ENCODE measurements at places on chromosomes 4 and X. TPM values are rescaled to one million over a fixed set of nuclear protein-coding genes. Genes with fewer than 3 reads are reported as not detected.
A peak's percentile ranks its signal among the peaks of the same experiment; 100 is the strongest.

Gene NPY2R
- 1.2 TPM for total RNA-seq

Gene CYTL1
- 0.90 TPM for total RNA-seq

Gene UGT2B17
- total RNA-seq: 561 TPM

Gene SASH3
- total RNA-seq: 4.5 TPM

Gene LIN54
- total RNA-seq: 17.9 TPM

Gene HSFX1
- total RNA-seq: 2.0 TPM

Gene APOOL
- total RNA-seq: 22.3 TPM

Gene OTC
- 10.2 TPM for total RNA-seq

Gene RNF150
- 0.86 TPM for total RNA-seq

Gene MTNR1A
- total RNA-seq: 3.9 TPM

- no peak overlapping the region for H3K27ac ChIP-seq
- H3K27me3 ChIP-seq: no peaks in the 10 kb centered on the region
- no peak overlapping the region for H3K4me3 ChIP-seq
These were observed 124.8 kb upstream of the SORBS2 start for GRCh38 chr4:185936650-185937376.

DNA sequence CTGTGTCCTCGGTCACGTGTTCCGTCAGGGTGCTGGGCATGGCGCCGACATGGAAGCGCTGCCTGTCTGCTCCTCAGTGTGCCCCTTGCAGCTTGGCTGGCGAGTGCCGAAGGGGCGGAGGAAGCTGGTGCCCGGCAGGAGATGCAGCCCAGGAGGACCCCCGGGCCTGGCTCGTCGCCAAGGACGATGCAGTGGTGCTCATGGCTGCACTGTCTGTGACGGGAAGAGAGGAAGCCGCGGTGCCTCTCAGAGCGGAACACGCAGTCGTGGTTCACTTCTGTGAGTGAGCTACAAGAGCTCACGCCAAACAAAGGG is 38.1 kb downstream of the FGFRL1 start:
- H3K4me1 ChIP-seq: peaks cover 7% of the 10 kb centered on the region
- no peaks in the 10 kb centered on the region for H3K36me3 ChIP-seq
- no peak overlapping the region for H3K4me3 ChIP-seq

- H3K4me3 ChIP-seq: no peak overlapping the region
- no peaks in the 10 kb centered on the region for H3K27me3 ChIP-seq
- no peak for DNase-seq
- no peak overlapping the region for H3K27ac ChIP-seq
- no peaks in the 10 kb centered on the region for H3K36me3 ChIP-seq
- H3K4me1 ChIP-seq: no peaks in the 10 kb centered on the region
These were observed 31.3 kb downstream of the DRD5 start for GRCh38 chr4:9812501-9813340.

DNA sequence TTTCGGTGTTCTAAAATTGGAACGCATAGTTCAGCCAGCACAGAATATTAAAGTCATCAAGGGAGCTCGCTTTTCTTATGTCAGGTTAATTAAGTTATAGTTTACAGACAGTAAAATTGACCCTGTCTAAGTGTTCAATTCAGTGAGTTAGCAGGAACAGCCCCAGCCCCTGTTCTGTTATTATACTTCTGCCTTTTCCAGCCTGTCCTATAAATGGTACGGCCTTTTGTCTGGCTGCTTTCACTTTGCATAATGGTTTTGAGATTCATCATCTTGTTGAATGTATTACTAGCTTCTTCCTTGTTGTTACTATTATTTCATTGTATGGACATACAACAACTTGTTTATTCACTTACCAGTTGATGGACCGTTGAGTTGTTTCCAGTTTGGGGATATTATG is 9.5 kb downstream of the CXCL13 start:
- H3K36me3 ChIP-seq: no peaks in the 10 kb centered on the region
- no peaks in the 10 kb centered on the region for H3K27me3 ChIP-seq
- no peak overlapping the region for H3K4me3 ChIP-seq
- H3K27ac ChIP-seq: no peak overlapping the region

DNA sequence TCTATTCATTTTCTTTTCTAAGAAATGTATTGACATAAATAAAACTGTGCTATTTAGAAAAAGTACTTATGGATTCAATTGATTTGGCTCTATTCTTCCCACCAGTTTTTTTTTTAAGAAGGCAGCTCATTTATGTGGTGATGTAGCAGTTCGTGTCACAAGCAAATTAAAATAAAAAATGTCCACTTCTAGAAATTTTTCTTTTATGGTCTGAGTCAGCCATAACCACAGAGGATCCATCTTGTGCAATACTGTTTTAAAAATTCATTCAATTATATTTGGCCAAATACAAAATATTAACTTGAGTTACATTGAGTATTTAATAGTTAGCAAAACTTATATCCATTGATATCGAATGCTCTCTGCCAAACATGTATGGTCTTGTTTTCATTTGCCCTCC is 207.9 kb upstream of the FAT1 start:
- H3K4me3 ChIP-seq: no peak overlapping the region
- no peaks in the 10 kb centered on the region for H3K36me3 ChIP-seq
- H3K4me1 ChIP-seq: peaks cover 11% of the 10 kb centered on the region
- no peak for DNase-seq
- no peaks in the 10 kb centered on the region for H3K27me3 ChIP-seq

GRCh38 chrX:52031371-52031770 is 37.6 kb downstream of the MAGED4B start:
- no peaks in the 10 kb centered on the region for H3K27me3 ChIP-seq
- H3K36me3 ChIP-seq: no peaks in the 10 kb centered on the region
- no peak overlapping the region for H3K4me3 ChIP-seq

- H3K4me1 ChIP-seq: no peaks in the 10 kb centered on the region
- DNase-seq: no peak
- no peaks in the 10 kb centered on the region for H3K36me3 ChIP-seq
- no peak overlapping the region for H3K4me3 ChIP-seq
These were observed 1150.1 kb downstream of the STIM2 start for GRCh38 chr4:28010577-28011240.

GRCh38 chrX:36198575-36198974 is 279.0 kb downstream of the CFAP47 start:
- no peaks in the 10 kb centered on the region for H3K36me3 ChIP-seq
- no peak overlapping the region for H3K4me3 ChIP-seq
- no peaks in the 10 kb centered on the region for H3K4me1 ChIP-seq
- no peak for DNase-seq

- DNase-seq: no peak
- no peaks in the 10 kb centered on the region for H3K27me3 ChIP-seq
- H3K36me3 ChIP-seq: no peaks in the 10 kb centered on the region
- H3K4me3 ChIP-seq: no peak overlapping the region
- no peak overlapping the region for H3K27ac ChIP-seq
These were observed 3.6 kb upstream of the GPR173 start for GRCh38 chrX:53044995-53045394.

GRCh38 chr4:76783836-76784235 is 114.1 kb downstream of the SOWAHB start:
- H3K4me3 ChIP-seq: no peak overlapping the region
- peaks cover under 1% of the 10 kb centered on the region for H3K36me3 ChIP-seq
- no peaks in the 10 kb centered on the region for H3K4me1 ChIP-seq

- H3K4me1 ChIP-seq: no peaks in the 10 kb centered on the region
- H3K27ac ChIP-seq: no peak overlapping the region
- H3K36me3 ChIP-seq: no peaks in the 10 kb centered on the region
- no peaks in the 10 kb centered on the region for H3K27me3 ChIP-seq
- no peak for DNase-seq
These were observed 934.5 kb upstream of the INTU start for GRCh38 chr4:126698224-126698623.

- no peaks in the 10 kb centered on the region for H3K27me3 ChIP-seq
- H3K27ac ChIP-seq: no peak overlapping the region
- no peak for DNase-seq
- no peaks in the 10 kb centered on the region for H3K4me1 ChIP-seq
- no peak overlapping the region for H3K4me3 ChIP-seq
These were observed 6.7 kb upstream of the SH3BP2 start for GRCh38 chr4:2786152-2786671.

DNA sequence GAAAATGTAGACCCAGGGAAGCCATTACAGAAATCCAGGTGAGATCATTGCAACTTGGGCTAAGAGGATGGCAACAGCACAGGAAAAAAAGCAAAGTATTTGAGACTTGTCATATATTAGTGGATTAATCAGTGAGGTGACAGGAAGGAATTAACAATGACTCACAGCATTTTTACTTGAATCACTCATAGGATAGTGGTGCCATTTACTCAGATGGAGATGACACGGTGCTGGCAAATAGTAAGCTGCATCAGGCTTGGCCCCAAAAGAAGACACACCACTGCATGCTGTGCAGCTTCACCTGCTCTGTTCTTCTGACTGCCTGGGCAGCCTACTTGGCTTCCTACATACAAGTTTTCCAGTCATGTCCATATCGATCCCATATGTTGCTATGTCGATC is 144.8 kb downstream of the FRYL start:
- no peak overlapping the region for H3K4me3 ChIP-seq
- DNase-seq: no peak
- H3K4me1 ChIP-seq: no peaks in the 10 kb centered on the region
- no peaks in the 10 kb centered on the region for H3K36me3 ChIP-seq

GRCh38 chrX:136652822-136653723 is 5.1 kb downstream of the CD40LG start:
- H3K27me3 ChIP-seq: no peaks in the 10 kb centered on the region
- H3K4me1 ChIP-seq: no peaks in the 10 kb centered on the region
- no peak for DNase-seq

- H3K4me1 ChIP-seq: no peaks in the 10 kb centered on the region
- H3K27me3 ChIP-seq: no peaks in the 10 kb centered on the region
- no peak overlapping the region for H3K27ac ChIP-seq
- no peak for DNase-seq
- no peaks in the 10 kb centered on the region for H3K36me3 ChIP-seq
- no peak overlapping the region for H3K4me3 ChIP-seq
These were observed 39.1 kb upstream of the BMP2K start for GRCh38 chr4:78737035-78737434.

- no peak overlapping the region for H3K27ac ChIP-seq
- no peaks in the 10 kb centered on the region for H3K36me3 ChIP-seq
These were observed 278.9 kb upstream of the GIMD1 start for GRCh38 chr4:106647451-106647850.

DNA sequence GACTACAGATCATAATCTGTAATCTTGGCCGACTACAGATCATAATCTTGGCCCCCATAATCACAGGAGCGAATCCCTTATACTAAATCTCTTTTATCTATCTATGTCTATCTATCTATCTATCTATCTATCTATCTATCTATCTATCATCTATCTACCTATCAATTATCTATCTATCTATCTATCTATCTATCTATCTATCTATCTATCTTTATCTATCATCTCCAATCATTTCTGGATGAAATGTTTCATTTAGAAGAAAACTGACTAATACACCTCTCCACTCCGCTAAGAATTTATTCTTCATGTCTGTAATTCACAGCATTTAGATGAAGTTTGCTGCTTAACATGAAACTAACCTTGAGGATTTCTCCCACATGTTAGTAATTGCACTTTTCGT is 45.0 kb upstream of the ACSL1 start:
- H3K27me3 ChIP-seq: no peaks in the 10 kb centered on the region
- no peaks in the 10 kb centered on the region for H3K36me3 ChIP-seq
- H3K4me1 ChIP-seq: no peaks in the 10 kb centered on the region
- no peak for DNase-seq
- no peak overlapping the region for H3K4me3 ChIP-seq

- no peaks in the 10 kb centered on the region for H3K36me3 ChIP-seq
- no peaks in the 10 kb centered on the region for H3K27me3 ChIP-seq
- peak; percentile 50 for DNase-seq
- H3K27ac ChIP-seq: peak overlapping the region; percentile 89
These were observed 220.0 kb downstream of the NWD2 start for GRCh38 chr4:37464373-37465128.

DNA sequence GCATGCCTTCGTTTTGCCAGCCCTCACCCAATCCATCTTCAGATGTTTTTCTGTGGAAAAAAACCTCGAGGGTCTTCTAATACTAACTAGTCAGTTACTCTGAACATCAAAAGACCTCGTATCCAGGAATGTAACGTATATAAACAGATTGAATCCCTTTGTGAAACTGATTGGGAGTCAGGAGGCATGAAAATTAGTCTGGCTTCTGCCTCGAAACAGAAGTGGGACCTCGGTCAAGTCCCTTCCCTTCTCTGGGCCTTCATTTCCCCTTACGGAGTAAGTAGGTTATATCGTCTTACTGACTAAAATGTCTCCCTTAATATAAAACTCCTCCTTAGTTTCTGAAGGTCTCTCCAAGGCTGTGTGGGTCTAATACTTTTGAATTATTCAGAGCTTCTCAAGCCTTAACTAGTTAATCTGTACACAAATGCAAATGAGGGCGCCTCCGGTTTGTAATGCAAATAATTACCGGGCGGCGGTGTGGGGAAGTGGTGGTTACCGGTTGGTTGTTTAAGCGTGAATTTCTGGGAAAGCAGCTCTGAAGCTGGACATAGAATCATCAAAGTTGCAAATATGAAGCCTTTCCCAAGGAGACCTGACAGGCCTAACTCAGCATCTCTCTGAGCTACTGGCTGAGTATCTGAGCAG is 11.4 kb upstream of the NKRF start:
- no peak for DNase-seq
- no peaks in the 10 kb centered on the region for H3K4me1 ChIP-seq
- H3K27me3 ChIP-seq: no peaks in the 10 kb centered on the region
- no peak overlapping the region for H3K4me3 ChIP-seq
- H3K27ac ChIP-seq: no peak overlapping the region
- no peaks in the 10 kb centered on the region for H3K36me3 ChIP-seq

- no peak overlapping the region for H3K27ac ChIP-seq
- DNase-seq: no peak
- no peaks in the 10 kb centered on the region for H3K36me3 ChIP-seq
- H3K4me3 ChIP-seq: no peak overlapping the region
- no peaks in the 10 kb centered on the region for H3K27me3 ChIP-seq
- H3K4me1 ChIP-seq: no peaks in the 10 kb centered on the region
These were observed 125.5 kb upstream of the ARMCX2 start for GRCh38 chrX:101785142-101785541.

DNA sequence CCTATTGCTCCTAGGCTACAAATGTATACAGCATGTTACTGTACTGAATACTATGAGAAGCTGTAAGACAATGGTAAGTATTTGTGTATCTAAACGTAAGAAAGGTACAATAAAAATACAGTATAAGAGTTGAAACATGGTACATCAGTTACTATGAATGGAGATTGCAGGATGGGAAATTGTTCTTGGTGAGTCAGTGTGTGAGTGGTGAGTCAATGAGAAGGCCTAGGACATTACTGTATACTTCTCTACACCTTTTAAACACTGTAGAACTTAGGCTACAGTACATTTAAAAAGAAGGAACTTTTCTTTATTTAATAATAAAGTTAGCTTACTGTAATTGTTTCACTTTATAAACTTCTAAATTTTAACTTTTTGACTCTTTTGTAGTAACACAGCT is 2603.2 kb downstream of the PCDH7 start:
- no peak for DNase-seq
- no peaks in the 10 kb centered on the region for H3K36me3 ChIP-seq
- no peaks in the 10 kb centered on the region for H3K27me3 ChIP-seq
- H3K27ac ChIP-seq: no peak overlapping the region
- H3K4me3 ChIP-seq: no peak overlapping the region

- H3K36me3 ChIP-seq: no peaks in the 10 kb centered on the region
- H3K4me3 ChIP-seq: no peak overlapping the region
- no peak for DNase-seq
- no peaks in the 10 kb centered on the region for H3K27me3 ChIP-seq
These were observed 297.9 kb downstream of the GPM6A start for GRCh38 chr4:175514174-175514573.

- no peaks in the 10 kb centered on the region for H3K27me3 ChIP-seq
- no peak for DNase-seq
- H3K4me1 ChIP-seq: no peaks in the 10 kb centered on the region
- H3K36me3 ChIP-seq: no peaks in the 10 kb centered on the region
- no peak overlapping the region for H3K4me3 ChIP-seq
- no peak overlapping the region for H3K27ac ChIP-seq
These were observed 312.2 kb downstream of the GPM6A start for GRCh38 chr4:175499735-175500352.
